ENCODE measurements at places on chromosomes 16 and 17.

GRCh38 chr16:53087101-53087500 lies 32.3 kb downstream of the CHD9 start:
- no peak for DNase-seq

- no peak for DNase-seq
Observed at GRCh38 chr17:7183433-7184090, 4.4 kb upstream of the ASGR1 start.

DNA sequence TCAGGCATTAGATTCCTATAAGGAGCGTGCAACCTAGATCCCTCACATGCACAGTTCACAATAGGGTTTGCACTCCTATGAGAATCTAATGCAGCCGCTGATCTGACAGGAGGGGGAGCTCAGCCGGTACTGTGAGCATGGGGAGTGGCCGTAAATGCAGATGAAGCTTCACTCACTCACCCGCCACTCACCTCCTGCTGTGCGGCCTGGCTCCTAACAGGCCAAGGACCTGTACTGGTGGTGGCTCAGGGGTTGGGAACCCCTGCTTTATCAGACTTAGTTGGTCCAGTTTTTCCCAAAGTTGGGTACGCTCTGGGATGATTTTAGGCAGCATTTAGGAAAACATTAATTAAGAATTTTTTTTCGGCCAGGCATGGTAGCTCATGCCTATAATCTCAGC lies 103.8 kb downstream of the MARF1 start:
- no peak for DNase-seq

- no peak for DNase-seq
Observed at GRCh38 chr17:49946964-49947584, 21.9 kb upstream of the DLX4 start.

DNA sequence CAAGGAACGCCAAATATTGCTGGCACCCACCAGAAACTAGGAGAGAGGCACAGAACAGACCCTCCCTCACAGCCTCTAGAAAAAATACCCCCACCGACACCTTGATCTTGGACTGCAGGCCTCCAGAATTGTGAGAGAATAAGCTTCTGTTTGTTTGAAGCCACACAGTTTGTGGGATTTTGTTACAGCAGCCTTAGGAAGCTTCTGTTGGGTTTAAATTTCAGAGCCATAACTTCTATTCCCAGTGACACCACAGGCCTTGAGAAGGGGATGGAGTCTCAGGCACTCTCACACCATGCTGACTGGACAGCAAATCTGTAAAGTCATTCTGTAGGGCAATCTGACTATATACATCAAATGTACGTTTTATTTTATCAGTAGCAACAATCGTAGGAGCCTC lies 38.6 kb downstream of the RNF112 start:
- DNase-seq, result no peak

DNA sequence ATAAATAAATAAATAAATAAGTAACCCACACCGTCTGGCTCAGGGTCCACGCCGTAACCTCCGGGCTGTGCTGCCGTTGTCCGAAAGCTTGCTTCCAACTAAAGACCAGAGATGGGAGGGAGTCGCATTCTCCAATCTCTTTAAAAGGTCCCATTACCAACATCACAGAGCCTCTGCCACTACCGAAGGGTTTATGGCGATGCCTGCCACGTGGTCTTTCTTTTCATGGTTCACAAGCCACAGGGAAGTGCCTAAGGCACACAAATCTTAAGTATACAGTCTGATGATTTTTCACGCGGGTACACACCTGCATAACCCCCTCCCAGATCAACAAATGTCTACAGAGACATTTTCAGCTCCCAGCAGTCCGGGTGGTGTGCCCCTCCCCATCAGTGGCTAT lies 1.4 kb downstream of the COTL1 start:
- DNase-seq, result no peak

GRCh38 chr16:73505577-73505976 lies 457.6 kb upstream of the ZFHX3 start:
- no peak for DNase-seq

DNA sequence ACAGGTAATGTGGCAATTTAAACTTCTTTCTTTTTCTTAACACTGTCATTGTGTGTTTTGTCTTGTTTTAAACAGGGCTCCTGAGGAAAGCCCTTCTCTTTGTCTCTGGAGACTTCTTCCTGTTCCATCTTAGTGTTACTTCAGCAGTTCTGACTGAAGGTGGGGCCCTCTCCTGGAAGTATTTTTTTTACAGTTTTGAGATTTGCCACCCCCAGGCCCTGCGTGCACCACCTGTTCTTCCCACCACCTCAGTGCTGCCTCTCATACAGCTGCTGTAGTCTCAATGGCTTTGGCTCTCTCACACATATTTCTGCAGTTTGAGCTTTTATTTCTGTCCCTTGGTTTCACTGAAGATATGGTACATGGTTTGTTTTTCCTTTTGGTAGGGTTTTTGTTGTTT lies 52.5 kb upstream of the ALDH3A1 start:
- no peak for DNase-seq

GRCh38 chr17:28759256-28759865 lies 15.6 kb downstream of the TRAF4 start:
- DNase-seq, result no peak

DNA sequence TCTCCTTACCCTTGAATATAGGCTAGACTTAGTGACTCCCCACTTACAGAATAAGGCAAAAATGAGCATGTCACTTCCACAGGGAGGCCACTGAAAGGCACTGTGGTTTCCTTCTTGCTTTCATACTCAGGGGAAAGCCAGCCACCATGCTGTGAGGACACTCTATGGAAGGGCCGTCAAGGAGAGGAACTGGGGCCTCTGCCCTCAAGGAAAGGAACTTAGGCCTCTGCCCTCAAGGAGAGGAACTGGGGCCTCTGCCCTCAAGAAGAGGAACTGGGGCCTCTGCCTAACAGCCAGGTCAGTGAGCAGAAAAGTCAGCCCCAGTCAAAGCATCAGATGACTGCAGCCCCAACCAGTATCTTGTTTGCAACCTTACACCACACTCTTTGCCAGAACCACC lies 30.1 kb downstream of the VPS35 start:
- no peak for DNase-seq

- no peak for DNase-seq
Observed at GRCh38 chr17:78624324-78625151, 47.3 kb upstream of the DNAH17 start.

- no peak for DNase-seq
Observed at GRCh38 chr17:74712301-74712700, 422 bp downstream of the CD300LF start.

DNA sequence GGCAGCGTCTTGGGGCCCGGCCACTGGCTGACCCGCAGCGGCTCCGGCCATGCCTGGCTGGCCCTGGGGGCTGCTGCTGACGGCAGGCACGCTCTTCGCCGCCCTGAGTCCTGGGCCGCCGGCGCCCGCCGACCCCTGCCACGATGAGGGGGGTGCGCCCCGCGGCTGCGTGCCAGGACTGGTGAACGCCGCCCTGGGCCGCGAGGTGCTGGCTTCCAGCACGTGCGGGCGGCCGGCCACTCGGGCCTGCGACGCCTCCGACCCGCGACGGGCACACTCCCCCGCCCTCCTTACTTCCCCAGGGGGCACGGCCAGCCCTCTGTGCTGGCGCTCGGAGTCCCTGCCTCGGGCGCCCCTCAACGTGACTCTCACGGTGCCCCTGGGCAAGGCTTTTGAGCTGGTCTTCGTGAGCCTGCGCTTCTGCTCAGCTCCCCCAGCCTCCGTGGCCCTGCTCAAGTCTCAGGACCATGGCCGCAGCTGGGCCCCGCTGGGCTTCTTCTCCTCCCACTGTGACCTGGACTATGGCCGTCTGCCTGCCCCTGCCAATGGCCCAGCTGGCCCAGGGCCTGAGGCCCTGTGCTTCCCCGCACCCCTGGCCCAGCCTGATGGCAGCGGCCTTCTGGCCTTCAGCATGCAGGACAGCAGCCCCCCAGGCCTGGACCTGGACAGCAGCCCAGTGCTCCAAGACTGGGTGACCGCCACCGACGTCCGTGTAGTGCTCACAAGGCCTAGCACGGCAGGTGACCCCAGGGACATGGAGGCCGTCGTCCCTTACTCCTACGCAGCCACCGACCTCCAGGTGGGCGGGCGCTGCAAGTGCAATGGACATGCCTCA lies 773 bp downstream of the NTN3 start:
- DNase-seq, result no peak

- DNase-seq, result no peak
Observed at GRCh38 chr17:50918071-50918932, 52.1 kb upstream of the TOB1 start.

DNA sequence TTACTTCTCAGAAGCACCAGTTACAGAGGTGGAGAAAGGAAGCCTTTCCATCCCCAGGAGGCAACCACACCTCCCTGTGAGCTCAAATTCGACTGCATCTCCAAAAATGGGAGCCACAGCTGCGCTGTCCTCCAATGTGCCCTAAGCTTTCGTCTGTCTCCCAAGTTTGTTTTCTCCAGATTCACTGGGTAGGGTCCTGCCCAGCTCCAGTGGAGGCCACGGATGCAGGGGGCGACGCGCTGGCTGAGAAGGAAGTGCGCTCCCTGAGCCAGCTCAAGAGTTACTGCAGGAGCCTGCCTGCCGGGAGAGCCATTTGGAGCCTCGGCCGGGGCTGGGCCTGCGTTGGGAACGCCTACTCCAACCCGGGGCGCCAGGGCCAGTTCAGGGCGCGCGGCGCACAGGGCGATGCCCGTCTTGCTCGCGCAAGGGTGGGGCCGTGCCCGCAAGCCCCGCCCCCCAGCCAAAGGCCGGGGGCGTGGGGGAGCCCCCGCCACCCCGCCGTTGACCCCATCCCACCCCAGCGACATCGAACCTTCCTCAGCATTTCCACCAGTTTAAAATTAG lies 19.5 kb downstream of the SIAH1 start:
- DNase-seq, result peak; percentile 52

DNA sequence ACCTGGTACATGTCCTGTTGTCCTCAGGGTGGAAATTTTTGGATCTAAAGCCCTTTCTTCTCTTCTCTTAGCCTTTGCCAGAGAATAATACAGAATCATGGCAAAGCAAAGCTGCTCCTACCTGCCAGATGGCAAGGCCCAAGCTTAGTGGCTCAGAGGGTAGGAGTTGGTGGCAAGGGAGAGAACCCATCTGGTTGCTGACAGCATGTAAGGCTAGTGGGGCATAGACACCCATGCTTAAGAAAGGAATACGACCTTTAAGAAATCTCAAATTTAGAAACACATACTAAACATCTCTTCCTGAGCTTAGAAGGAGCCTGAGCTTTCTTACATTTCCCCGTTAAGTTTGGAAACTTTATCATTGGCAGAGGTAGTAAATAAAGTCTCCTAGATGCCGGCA lies 395.0 kb upstream of the SOX9 start:
- DNase-seq, result no peak

DNA sequence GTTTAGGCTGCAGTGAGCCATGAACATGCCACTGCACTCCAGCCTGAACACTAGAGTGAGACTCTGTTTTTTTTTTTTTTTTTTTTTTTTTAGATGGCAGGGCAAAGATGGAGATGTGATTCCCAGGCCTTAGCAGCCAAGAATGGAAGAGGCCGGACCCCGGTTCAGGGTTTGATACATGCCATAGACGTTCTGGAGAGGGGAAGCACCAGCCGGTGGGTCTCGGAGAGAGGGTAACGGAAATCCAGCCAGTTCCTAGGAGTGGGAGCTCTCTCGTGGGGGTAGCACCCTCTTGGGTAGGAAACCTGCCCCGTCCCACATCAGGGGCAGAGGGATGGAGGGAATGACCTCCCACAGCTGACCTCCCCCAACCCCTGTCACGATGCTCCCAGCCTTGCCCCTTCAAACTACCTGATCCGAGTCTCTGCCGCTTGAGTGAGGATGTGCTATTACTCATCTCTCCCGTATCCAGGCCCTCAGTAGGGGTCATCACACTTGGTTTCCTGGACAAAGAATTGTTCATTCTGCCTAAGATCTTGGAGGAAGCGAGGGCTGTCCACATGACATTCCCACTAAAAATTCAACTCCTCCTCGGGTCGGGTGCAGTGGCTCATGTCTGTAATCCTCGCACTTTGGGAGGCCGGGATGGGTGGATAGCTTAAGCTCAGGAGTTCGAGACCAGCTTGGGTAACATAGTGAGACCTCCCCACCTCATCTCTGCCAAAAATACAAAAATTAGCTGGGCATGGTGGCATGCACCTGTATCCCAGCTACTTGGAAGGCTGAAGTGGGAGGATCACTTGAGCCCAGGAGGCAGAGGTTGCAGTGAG lies 47.3 kb downstream of the MIS12 start:
- no peak for DNase-seq

DNA sequence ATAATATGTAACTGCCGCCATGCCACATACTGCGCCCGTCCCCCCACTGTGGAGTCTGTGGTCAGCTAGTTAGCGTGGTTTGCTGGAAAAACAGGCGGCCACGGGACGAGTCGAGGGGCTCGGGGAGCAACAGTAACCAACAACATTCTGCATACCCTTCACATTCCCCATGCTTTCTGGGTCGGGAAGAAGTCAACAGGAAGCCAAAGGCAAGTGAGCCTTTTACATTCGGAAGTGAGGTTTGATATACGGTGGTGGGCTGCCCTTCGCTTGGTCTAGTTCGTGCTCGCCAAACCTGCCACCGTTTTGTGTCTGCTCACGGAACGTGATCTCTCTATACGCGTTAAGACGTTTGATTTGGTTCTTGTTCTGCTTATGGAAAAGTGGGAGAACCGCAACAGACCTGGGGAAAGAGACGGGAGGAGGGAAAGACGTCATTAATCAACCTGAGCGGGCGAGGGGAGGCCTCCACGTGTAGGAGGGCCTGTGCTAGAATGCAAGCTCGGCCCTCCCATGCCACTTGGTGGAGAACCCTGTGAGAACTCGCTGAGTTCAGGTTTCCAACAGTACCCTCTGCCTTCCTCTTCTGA lies 28.9 kb upstream of the CFAP20 start:
- no peak for DNase-seq

DNA sequence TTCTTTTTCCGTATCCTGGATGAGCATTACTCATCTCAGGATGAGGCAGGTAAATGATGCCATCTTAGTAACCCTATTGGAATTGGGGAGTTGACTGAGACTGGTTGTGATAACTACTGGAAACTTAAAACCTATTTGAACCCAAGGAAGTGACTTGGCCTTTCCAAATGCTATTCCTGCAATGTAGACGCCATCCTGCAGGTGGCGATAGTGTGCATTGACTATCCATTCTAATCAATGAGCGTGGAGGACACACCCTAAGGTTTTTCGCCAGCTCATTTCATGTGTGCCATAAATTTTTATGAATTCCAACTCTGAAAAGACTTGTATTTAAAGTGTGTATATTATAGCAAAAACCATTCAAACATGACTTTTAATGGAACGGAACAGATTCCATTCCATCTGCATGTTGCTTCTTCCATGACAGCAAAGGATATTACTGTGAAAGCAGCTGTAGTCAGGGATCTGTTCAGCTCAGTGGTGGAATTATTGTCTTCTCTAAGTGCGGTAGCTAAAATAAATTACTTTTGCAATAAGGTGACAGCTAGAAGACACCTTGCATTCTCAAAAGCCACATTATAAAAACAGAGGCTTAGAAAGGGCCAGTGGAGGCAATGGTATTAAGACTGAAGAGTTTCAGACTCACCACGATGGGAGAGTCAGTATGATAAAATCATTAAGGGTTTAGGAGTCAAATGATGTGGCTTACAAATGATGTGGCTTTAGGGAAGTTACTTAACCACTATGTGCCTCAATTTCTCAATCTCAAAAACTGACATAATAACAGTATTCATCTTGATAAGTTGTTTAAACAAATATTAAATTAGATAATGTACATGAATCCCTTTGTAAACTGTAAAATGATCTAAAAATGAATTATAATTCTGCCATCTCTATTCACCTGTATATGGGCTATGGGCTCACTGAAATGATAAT lies 55.5 kb downstream of the SYT17 start:
- no peak for DNase-seq

All from T-helper 2 cell (primary cell).